ENCODE measurements at places on chromosomes 1 and 21.

- DNase-seq = peak; percentile 49
Observed at GRCh38 chr1:25805863-25806225, 5.9 kb downstream of the SELENON start.

DNA sequence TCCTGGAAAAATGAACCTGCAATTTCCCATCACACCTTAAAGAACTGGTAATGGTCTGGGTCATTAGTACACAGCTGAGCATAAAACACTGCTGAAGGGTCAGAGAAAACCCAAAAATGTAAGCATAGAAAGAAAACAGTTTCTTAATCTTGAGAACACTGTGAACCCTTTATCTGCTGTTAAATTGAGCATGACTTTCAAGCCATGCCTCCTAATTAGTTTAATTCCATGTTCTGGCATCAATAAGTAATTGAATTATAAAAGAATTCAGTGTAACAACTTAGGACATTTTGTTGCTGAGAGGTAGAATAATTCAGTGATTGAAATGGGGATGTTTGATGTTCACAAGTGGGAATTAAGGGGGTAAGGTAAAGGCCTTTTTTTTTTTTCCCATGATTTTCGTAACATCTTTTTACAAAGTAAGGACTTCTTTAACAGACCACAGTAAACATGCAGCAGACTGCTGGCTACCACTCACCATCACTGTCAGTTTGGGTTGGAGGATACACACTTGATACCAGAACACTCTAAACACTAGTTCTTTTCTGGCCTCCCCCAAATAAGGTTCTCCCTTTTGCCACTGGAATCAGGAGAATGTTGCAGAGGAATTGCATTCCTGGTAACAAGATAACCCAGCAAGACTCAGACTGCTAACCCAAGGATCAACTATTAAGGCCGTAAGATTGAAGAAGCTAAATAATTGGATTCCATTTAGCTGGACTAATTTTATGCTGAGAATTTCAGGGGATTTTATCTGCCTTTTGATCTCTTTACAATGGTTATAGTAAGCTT lies 3.0 kb downstream of the RWDD3 start:
- peak; percentile 66 for DNase-seq

GRCh38 chr1:74729741-74730478 lies 2.9 kb downstream of the CRYZ start:
- DNase-seq = peak; percentile 88

DNA sequence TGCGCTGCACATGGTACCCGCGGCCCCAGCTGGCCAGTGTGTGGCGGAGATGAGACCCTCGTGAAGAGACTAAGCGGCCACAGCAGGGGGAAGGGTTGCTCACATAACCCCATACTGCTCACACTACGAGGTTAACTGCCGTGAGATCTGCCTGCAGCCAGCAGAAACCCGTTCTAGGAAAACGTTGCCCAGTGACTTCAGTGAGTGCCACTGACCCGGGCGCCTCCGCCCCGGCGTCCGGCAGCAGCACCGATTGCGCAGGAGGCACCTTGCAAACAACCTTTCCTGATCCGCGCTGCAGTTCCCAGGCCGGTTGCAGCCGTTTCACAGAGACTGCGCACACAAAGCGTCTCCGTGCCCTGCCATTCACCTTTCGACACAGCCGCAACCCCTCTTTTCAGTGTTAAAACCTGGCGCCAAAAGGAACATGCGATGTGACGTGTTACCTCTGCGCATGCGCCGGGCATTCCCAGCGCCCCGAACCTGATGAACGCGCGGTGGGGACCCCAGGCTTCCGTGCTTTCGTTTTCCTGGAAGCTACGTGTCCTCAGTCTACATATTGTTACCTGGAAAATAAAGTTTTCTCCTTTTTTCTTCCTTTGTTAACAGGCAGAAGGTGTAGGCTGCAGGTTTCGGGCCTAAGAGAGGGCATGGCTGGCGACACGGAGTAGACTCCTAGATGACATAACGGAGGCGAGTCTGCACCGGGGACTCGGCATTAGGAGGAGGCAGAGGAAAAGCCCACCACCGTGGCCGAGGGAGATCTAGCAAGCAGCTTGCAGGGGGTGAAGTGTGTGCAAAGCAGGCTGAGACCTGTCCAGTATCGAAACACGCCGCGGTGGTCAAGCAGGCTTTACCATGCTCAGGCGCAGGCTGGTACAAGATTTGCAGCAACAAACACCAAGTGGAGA lies 8.9 kb downstream of the VPS26C start:
- peak; percentile 65 for DNase-seq

- DNase-seq = peak; percentile 81
Observed at GRCh38 chr1:54052431-54052933, 522 bp downstream of the TMEM59 start.

GRCh38 chr1:66359815-66360214 lies 174.1 kb upstream of the SGIP1 start:
- no peak for DNase-seq

- DNase-seq = no peak
Observed at GRCh38 chr1:99784809-99785255, 18.4 kb upstream of the FRRS1 start.

- DNase-seq = no peak
Observed at GRCh38 chr1:43947061-43947873, 517 bp downstream of the IPO13 start.

DNA sequence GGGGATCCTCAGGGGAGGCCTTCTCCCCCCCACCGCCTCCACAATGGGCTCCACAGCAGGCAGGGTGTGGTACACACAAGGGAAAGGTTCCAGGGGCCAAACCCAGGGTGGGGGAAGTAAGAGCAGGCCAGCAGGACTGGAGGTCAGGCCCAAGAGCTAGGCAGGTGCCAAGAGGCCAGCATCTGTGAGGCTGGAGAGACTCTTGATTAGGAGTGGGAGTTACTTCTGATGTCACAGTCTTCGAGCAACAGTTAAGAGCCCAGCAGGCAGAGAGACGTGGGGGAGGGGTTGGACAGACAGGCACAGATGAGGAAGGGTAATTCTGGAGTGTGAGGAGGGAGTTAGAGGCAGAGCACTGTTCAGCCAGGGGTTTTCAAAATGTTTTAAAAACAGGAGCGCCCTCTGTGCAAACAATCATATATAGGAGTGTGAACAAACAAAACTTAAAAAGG lies 55.8 kb downstream of the SLC9A1 start:
- DNase-seq = peak; percentile 75

DNA sequence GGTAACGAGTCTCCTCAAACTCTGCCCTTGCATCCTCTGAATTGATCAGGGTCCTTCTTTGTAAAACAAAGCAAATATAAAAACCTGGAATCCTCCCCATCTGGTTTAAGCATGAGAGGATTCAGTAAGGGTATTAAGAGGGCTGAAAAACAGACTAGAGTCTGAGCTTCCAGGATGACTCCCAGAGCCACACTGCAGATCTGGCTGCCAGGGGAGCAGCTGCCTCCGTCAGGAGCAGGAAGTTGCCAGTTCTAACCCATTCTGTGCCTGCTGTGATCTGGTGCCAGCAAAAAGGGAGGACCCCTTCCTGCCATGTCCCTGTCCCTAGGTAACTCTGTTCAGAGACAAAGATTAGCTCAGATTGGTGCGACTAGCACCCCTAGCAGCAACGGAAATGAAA lies 27.5 kb downstream of the SERTAD4 start:
- DNase-seq = peak; percentile 18

DNA sequence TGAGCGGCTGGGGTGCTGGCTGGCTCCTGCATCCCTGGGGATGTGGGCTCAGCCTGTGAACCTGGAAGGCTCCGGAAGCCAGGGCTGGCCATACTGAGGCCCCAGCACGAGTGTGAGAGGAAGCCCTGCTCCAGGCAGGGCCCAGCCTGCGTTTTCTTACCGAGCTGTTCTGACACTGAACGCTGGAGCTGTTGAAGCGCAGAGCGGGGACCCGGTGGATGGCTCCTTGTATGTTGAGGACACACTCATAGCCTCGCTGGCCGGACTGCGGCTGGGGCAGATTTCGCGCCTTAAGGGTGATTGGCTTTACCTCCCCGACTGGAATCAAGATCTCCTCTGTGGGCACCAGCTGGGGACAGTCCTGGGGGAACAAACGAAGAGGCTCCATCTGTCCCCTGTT lies 160.0 kb downstream of the PLXNA2 start:
- no peak for DNase-seq

DNA sequence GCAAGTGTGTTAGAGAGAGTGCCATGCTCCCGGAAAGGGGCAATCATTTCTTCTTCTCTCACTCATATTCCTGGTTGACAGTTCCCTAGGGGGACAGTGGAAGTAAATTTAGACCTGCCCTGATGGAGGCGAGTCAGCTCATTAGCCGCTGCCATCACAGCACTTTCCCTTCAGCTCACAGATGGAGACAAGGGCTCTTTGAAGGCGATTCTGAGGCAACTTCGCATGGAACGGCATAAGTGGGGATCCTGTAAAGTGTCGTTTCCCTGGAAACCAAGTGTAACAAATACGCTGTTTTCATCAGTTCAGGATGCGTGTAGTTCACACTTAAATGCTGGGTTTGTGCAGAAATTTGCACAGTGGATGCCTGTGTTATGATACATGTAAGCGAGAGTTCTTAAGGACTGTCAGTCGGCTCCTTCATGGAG lies 114.5 kb upstream of the TMPRSS15 start:
- no peak for DNase-seq

DNA sequence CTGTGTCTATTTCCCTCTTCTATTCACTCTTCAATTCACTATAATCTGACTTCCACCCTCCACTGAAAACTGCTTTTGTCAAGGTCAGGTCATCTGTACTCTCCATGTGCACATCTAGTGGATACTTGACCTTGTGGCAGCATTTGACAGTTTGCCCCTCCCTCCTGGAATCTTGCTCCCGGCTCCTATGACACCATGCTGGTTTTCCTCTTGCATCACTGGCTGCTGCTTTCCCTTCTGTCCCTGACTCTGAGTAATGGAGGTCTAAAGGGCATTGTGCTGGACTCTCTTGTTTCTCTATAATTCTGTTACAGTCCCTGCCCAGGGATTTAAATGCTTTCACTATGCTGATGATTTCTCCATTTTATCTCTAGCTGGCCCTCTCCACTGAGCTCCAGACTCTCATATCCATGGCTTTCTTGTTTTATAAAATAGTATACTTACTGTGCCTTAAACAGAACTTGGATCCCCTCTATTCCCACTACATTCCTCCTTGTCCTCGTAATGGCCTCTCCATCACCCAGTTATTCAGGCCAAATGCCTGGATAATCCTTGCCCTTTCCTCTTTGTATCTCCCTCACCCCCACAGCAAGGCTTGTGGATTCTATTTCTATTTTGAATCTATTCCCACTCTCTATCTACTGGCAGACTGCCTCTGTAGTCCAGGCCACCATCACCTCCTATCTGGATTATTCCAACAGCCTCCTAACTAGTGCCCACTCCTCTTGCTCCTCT lies 36.8 kb upstream of the PODN start:
- DNase-seq = peak; percentile 87

GRCh38 chr1:173395762-173396161 lies 81.4 kb upstream of the PRDX6 start:
- no peak for DNase-seq

Measured in EH (cell line).